Nephron progenitor cell (in vitro differentiated cells): ENCODE measurements at places on chromosomes 16 and 17.

DNA sequence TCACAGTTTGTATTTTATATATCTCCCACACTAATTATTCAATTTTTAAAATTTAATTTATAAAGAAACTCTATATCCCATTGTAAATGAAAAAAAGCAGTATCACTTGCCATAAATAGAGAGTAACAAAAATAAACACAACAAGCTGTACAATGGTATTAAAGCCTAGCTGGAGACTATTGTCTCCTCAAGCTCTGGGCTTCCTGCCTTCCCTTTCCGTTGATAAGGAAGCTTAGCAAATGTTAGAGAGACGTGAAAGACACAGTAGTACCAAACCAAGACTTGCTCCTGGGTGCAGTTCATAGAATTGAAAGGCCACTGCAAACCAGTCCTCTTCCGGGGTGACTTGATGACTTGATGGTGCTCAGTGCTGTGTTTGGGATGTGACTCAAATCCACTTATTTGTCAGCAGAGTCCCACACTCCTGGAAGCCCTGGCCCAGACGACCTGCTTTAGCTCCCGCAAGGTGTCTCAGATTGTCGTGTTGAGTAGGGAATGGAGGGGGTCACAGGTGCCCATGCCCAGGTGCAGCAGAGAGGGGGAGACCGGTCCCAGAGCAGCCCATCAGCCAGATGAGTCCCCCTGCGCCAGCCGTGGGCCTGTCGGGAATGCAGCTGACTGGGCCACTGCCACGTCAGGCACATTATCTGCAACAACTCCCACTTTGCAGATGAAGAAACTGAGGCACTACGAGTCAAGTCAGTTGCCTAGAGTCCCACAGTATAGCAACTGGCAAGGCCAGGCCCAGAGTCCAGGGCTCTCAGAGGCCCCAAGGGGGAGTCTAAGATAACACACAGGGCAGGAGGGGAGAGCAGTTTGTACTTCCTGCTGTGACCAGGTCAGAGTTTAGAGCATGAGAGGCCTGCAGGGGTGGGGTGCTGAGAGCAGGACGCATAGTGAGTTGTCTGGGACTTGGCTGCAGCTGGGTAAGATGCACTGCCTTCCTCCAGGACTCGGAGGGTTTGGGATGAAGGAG, 40.5 kb downstream of the PSME3IP1 start:
- no peak for DNase-seq

- no peak for DNase-seq
These were observed 7.6 kb upstream of the PKMYT1 start for GRCh38 chr16:2987833-2988232.

DNA sequence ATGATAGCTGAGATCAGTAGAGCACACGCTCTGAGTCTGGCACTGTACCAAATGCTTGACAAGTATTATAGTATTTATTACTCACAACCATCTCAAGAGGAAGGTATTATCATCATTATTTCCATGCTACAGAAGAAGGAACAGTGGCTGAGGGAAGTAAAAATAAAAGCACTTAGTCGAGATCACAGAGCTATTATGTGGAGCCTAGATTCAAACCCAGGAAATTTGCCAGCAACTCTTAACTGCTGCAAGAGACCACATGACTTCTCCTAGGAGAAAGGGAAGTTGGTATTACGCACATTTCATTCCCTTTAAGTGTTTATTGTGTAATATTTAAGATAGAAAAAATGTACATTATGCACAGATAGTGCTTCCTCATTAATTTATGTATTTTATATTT, 1.0 kb upstream of the RHOT1 start:
- DNase-seq: no peak

GRCh38 chr16:8919089-8919933, 37.2 kb downstream of the LITAFD start:
- no peak for DNase-seq

DNA sequence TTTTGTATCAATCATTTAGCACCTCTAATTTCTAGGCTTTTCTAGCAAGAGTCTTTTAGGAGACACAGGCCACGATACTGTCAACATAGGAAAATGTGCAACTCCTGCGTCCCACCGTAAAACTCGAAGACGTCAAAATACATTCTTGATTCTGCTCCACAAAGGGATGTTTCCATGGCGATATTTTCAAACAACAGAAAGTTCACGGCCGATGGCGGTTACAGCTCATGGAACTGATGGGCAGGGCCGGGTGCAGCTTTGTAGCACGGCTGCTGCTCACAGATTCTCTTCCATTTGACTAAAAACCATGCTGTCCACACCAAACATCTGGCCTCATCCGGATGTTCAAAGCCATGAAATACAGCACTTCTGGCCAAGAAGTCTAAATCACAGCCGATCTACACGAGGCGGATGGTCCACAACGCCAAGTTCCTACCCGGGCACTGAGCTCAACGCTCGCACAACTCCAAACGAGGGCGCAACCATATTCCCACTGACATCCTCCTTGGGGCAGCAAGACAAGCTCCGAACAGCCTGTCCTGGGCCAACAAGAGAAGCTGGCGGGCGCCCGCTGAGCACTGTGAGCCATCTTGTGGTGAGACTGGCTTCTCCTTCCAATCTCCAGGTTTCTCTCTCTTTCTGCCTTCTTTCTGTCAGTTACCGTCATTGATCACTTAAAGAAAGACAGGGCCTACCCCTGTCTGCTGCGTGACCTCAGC, 79.8 kb downstream of the ZNF778 start:
- no peak for DNase-seq

- no peak for DNase-seq
These were observed 6.7 kb upstream of the RNASEK start for GRCh38 chr17:7005716-7006115.

- DNase-seq: no peak
These were observed 11.1 kb downstream of the CANT1 start for GRCh38 chr17:78998311-78999055.

DNA sequence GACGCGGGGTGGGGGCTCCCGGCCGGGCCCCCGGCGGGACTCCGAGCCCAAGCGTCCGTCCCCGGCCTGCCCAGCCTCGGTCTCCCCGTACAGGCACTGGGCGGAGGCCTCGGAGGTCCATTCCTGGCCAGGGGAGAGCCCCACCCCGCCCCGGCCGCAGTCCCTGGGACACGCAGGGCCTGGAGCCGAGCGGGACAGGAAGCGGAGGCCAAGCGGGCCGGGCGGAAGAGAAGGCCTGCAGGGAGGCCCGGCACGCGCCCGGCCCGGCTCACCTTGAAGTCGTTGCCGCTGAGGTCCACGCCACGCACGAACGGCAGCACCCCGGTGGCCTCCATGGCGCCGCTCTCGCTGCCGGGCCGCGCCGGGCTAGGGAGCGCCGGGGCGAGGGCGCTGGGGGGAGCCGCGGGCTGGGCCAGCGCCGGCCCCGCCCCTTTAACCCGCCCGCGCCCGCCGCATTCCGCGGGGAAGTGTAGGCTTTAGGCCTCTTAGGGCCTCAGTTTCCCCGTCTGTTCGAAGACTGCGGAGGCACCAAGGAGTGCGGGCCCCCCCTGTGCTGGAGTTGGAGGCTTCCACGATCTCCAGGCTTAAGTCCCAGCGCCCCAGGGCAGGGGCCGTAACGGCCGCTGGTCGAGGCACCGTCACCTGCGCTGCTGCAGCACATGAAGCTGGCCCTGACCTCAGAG, at the start of gene FLII:
Gene FLII, minus strand, starts transcription at position 383 of the 683 bp plus-strand sequence. Its CDS starts 48 bp downstream, at position 335.
- peak; percentile 64 for DNase-seq

GRCh38 chr17:75654176-75654575, 12.8 kb downstream of the RECQL5 start:
- DNase-seq: no peak

DNA sequence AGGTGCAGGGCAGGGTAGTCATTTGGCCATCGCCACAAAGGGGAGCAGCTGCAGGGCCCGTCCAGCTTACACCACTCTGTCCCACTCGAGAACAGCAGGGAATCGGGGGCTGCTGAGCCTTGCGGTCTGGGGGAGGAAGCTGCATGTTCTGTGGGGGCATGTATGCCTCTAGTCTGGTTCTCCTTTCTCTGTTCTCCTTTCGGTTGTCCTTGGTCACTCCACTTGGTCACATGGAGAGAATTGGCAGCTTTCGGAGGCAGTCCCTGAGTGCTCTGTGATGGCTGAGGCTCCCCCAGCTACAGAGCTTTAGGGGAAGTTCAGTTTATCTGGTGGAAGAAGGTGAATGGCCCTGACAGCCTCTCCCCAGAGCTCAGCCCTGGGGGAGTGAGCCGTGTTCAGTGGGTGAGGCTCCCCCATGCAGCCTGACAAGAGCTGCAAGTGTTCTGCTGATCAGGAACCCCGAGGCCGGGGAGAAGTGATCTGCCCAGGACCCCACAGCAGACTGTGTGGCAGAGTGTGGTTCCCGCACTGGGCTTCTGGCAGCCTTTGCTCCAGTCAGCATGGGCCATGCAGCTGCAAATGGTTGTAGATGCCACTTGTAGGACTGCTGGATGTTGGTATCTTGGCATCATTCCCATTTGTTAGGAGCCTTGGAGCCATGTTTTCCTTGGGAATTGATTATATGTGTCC, 22.3 kb upstream of the SMPD3 start:
- DNase-seq: no peak

GRCh38 chr16:31022544-31023251, 10.7 kb upstream of the STX4 start:
- no peak for DNase-seq

- no peak for DNase-seq
These were observed 119.2 kb downstream of the AXIN2 start for GRCh38 chr17:65442250-65442649.

GRCh38 chr17:3475812-3476610, at the start of gene ASPA:
Gene ASPA (plus strand): TSS chr17:3475997. CDS start chr17:3476160, 163 bp downstream.
- DNase-seq: no peak

- no peak for DNase-seq
These were observed 12.3 kb upstream of the RAI1 start for GRCh38 chr17:17668775-17669579.

DNA sequence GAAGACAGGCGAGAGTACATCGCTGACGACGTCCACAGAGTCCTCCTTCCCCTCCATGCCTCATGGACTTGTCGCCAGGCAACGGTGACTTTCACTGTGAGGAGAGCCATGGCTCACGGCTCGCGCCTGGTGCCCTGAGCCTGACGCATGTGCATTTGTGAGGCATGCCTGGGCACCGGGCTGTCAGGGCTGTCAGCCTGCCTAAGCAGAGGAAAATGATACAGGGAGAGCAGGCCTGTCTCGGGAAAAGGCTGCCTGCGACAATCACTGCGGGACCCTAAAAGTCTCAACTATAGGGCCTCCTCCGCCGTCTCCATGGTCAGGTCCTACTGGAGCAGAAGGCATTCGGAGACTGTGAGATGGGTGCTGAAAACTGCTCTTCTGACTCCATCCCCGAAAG, 135.5 kb upstream of the WSB1 start:
- no peak for DNase-seq

GRCh38 chr17:15397620-15398019, 56.2 kb upstream of the TEKT3 start:
- no peak for DNase-seq

GRCh38 chr16:55830658-55831294, 2.1 kb downstream of the CES1 start:
- no peak for DNase-seq

DNA sequence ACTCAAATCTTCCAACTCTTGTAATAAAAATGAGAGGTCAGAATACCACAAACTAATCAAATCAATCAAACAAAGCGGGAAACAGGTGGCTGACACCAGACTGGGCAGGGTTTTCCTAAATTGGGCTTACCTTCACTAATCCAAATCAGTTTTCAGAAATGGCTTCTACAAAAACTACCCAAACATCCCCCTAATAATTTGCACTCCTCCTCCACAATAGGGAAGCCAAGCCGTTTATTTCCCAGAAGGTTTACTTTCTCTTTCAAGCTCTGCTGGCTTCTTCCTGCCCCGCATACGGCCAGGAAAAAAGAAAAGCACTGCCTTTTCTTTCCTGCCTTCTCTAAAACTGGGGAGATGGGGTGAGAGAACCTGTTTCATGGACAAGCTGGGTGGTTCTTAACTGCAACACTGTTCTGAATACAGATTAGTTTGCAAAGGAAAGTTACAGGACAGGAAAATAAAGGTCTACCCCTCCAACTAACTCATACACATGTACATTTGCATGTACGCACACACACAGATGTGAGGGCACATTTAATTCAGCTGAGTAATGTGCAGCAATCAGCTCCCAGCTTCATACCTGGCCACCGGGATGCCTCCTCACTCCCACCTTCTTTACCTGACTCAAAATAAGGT, 9.2 kb downstream of the STAT3 start:
- no peak for DNase-seq

- peak; percentile 87 for DNase-seq
These were observed 40.7 kb downstream of the ZDHHC7 start for GRCh38 chr16:84970447-84971127.

- DNase-seq: peak; percentile 53
These were observed 35.8 kb upstream of the BCAS3 start for GRCh38 chr17:60641810-60642220.

DNA sequence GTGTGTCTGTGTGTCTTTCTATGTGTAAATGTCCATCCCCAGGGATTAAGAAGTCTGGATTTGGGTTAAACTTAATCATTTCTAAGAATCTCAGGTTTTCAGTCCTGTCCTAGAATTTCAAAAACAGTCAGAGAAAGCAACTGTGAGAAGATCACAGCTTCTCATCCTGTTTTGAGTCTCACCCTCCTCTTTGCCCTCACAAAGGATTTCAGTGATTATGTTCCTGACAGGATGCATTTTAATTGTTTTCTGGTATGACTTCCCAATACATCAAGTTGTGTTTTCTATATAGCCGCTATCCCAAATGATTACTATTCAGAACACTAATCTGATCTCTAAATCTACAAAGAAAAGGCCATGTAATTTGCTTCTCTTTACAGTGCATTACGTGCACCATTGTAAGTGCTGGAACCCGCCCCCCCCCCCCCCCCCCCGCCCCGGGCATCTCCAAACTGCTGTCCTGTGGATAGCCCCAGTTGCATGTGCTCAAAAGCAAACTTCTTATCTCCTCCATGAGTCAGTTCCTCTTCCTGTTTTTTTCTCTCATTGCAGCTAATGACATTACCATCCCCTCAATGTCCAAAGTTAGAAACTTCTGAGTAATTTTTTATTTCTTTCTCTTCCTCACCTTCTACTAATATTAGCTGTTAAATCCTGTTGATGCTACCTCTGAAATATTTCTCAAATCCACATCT, 73.9 kb downstream of the CDH13 start:
- no peak for DNase-seq

- DNase-seq: no peak
These were observed 993 bp downstream of the GH1 start for GRCh38 chr17:63917646-63918045.

- peak; percentile 62 for DNase-seq
These were observed 1.5 kb downstream of the DLX3 start for GRCh38 chr17:49993423-49994060.

DNA sequence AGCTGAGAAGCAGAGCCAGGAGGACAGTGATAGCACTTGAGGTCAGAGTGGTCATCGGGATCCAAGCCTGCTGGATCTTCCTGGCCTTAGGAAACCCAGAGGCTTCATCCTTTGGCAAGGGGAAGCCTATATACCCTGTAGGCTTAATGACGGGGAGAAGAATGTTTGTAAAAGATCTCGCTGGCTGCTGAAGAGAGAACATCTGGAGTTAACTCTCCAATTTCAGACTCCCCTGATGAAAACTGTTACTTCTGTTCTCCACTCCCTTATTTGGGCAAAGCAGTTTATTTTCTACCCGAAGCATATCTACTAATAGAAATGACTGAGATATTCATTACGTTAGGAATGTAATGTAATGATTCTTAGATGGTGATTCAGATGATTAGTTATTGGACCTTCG, 487.0 kb downstream of the CDH13 start:
- DNase-seq: no peak
